ENCODE measurements at places on chromosomes 7 and 10. TPM values are rescaled to one million over a fixed set of nuclear protein-coding genes. Genes with fewer than 3 reads are reported as not detected.

DNA sequence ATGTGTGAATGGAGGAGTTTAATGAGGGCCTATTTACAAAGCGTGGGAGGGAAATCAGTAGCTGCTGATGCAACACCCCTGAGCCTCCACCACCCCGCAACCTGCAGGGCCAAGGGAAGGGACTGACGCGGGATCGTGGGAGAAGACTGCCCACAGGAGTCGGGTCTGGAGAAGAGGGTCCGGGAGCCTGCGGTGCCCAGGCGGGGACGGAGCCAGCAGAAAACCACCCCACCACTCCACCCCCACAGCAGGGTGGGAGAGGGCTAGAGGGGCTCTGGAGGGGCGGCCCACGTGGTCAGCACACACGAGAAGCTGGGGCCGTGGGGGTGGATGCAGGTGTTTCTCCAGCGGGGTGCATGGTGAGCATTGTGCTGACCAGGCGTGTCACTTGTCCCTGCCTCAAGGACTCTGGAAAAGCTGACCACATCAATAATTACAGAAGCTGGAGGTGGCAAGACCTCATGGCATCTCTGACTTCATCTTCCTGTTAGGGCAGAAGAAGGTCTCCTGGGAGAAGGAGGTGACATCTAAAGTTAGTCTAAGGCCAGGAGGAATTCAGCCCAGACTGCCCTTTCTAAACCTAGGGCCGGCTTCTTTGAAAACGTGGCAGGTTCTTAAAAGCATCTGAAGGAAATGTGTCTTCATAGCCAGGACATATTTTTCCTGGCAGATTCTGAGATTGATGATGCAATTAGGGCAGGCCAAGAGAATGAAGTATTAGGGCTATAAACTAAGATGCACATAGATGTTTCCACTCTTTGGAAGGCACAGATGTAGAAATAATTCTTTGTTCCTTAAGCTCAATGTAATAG lies 150.9 kb downstream of the RGS10 start:
- peak; percentile 51 for DNase-seq

DNA sequence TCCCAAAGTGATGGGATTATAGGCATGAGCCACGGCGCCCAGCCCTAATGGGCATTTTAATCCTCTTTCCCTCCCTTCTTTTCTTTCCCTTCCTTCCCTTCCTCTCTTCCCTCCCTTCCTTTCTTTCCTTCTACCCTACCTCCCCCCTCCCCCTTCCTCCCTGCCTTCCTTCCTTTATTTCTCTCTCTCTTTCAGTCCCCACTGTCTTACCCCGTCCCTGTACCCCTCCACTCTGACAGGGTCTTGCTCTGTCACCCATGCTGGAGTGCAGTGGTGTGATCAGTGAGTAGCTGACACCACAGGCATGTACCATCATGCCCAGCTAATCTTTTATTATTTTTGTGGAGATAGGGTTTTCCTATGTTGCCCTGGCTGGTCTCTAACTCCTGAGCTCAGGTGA lies 24.2 kb downstream of the LCOR start:
- no peak for DNase-seq

The BUD23 gene
- polyA plus RNA-seq = 98.5 TPM

GRCh38 chr10:72541337-72541736 lies 84.5 kb downstream of the MICU1 start:
- DNase-seq = no peak

GRCh38 chr7:8305104-8305503 lies 43.1 kb upstream of the ICA1 start:
- DNase-seq = no peak

GRCh38 chr7:66642186-66642585 lies 13.5 kb downstream of the KCTD7 start:
- no peak for DNase-seq

DNA sequence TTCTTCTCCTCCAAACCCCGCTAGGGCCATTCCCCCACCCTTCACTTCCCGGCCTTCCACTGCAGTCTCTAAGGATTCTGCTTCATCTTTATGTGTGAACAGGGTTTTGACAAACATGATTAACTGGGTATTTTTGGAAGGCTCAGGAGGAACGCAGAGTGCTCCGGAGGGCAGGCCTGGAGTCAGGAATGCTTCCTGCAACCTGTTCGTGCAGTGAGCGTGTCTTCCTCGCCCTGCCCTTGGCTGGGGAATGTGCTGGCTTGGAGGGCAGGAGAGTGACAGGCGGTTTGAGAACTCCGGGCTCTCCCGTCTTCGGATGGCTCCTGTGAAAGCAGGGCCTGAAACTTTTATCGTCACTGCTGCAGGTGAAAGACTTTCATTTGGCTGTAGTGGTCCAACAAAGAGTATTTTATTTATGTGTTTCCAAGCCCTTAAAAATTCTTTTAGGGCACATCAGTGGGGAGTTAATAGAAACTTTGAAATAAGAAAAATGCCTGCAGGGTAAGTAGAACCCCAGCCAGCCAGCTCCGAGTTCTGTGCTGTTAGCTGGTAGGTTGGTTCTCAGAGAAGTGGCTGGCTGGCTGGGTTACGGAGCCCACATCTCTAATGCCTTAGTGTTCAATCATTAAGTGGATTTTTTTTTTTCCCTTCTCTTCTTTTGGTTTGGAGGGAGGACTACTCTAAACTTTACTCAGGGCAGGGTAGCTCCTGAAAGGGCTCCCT lies 51.0 kb downstream of the TCF7L2 start:
- peak; percentile 46 for DNase-seq

The SEMA3D gene
- polyA plus RNA-seq = 4.0 TPM

The SAP25 gene
- not detected for polyA plus RNA-seq

GRCh38 chr7:48924433-48924832 lies at the start of gene CDC14C:
CDC14C (plus strand) TSS chr7:48924547; CDS start chr7:48924673, 126 bp downstream.
- DNase-seq = no peak

The TRPV6 gene
- not detected for polyA plus RNA-seq

DNA sequence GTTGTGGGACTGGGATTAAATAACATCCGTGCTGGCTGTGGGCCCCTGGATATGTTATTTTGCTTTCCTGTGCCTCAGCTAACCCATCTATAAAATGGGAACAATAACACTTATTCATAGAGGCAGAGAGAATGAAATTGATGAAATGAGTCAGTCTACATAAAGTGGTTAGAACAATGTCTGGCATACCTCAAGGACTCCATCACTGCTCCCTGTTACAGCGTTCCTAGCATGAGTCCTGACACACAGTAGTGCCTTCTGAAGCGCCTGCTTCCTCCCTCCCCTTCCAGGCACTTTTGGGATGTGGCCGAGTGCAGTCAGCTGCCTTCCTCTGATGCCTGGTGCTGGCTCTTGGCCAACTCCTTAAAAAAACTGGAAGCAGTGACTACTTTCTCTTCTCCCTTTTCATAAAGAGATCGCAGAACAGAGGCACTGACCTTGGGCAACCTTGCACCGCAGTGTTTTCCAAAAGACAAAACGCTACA lies 108.4 kb upstream of the ZMIZ1 start:
- peak; percentile 94 for DNase-seq

- DNase-seq = no peak
Observed at GRCh38 chr7:66502230-66503035, 126.2 kb upstream of the KCTD7 start.

DNA sequence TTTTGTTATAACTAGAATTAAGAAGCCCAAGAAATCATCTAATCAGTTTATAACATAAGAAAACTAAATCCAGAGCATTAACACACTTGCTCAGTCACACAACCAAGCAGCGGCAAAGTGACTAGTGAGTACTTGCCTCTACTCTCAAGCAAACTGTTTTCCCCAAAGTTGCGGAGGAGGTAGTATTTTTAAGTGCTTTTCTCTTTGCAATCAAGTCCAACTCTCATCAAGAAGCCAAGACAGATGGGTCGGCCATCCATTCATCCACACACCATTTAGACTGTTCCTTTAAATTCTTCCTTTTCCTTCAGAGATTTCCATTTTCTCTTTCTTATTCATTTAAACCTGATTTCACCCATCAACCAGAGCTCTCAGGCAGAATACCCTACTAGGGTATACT lies 25.4 kb downstream of the ARHGAP21 start:
- no peak for DNase-seq

- no peak for DNase-seq
Observed at GRCh38 chr10:99999319-100000108, 10.2 kb downstream of the DNMBP start.

The ZWINT gene
- polyA plus RNA-seq = 34.8 TPM

GRCh38 chr10:26809973-26810372 lies 50.8 kb downstream of the ABI1 start:
- DNase-seq = no peak

GRCh38 chr7:92813390-92814024 lies 22.9 kb downstream of the CDK6 start:
- peak; percentile 75 for DNase-seq

- DNase-seq = peak; percentile 52
Observed at GRCh38 chr10:125812128-125812750, 10.8 kb downstream of the UROS start.

The PAPSS2 gene
- 82.3 TPM for polyA plus RNA-seq

DNA sequence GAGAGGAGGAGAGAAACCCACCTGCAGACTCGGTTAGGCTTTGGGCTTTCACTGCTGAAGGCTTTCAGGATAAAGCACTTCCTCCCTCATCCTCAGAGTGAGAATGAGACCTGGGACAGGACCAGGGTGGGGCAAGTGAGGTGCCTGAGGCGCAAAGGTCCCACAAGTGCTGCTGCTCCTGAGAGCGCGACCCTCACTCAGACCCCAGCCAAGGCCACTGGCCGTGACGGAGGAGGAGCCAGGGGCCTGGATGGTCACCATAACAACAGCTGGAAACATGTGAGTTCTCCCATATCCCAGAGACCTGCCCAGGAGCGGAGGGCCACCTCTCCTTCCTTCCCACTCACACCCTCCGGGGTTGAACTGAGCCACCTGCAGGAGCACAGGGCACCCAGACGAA lies 46.9 kb upstream of the MKRN1 start:
- DNase-seq = no peak

GRCh38 chr10:127320176-127320575 lies 123.8 kb upstream of the INSYN2A start:
- peak; percentile 36 for DNase-seq

DNA sequence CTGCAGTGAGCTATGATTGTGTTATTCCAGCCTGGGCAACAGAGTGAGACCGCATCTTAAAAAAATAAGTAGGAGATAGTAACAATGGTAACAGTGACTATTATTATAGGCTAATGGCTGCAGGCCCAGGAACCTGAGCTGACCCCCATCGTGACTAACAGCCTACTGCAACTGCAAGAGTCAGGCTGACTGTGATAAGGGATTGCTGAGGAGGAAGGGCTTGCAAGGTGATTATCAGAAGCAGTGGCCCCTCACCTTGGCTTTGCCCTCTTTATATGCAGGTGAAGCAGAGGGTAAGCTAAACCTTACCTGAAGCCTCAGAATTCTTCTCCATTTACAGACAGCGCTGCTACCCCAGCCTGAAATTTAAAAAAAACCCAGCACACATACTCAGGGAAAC lies 83.9 kb upstream of the SDK1 start:
- DNase-seq = no peak

The RBM28 gene
- 29.1 TPM for polyA plus RNA-seq

DNA sequence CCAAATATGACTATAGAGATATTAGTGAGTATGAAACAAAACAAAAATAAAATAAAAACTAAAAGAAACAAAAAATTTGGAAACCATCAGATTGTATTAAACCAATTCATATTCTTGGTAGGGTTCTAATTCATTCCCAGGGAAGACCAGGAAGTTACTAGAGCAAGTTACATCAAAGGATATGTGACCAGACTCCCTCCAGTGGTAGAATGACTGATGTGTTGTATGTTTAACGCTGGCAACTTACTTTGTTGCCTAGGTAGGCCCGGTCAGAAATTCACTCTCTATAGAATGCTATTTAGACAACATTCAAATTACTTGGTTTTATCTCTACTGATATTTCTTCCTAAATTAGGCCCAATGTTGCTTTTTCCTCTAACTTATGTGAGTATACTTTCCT lies 5.2 kb downstream of the PHYHIPL start:
- peak; percentile 67 for DNase-seq

GRCh38 chr7:49927631-49928030 lies 154.2 kb downstream of the VWC2 start:
- no peak for DNase-seq

DNA sequence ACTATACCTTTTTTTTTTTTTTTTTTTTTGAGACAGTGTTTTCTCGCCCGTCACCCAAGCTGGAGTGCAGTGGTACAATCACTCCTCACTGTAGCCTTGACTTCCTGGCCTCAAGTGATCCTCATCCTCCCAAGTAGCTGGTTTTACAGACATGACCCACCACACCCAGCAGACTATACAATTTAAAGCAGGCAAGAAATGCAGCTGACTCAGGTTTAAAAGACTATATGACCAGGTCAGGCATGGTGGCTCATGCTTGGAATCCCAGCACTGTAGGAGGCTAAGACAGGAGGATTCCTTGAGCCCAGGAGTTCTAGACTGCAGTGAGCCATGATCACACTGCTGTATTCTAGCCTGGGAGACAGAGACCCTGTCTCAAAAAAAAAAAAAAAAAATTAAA lies 89.5 kb upstream of the AUTS2 start:
- no peak for DNase-seq

DNA sequence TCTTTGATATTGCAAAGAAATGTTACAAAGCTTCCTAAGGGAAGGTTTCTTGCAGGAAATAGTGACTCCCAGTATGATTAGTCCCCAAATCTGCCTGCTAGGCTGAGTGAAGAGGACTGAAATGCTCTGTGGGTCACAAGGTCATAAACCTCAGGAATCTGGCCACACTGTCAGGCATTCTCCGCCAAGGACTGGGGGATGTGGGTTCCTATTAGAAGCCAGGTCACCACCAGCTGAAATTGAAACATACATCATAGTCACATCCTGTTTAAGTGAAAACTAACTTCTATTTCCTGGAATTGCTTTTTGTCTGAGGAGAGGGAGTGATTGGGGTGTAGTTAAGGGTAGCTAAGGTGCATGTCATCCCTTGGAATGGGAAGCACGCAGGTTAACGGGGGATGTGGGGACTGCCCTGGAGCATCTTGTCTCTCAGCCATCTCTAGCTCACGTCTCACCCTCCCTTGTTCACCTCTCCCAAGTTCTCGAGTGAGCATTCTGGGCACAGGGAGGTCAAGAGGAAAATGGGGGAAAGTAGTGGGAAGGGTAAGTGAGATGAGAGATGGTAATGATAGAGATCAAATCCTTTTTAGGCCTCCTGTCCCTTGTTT lies 12.0 kb upstream of the GSAP start:
- peak; percentile 62 for DNase-seq

DNA sequence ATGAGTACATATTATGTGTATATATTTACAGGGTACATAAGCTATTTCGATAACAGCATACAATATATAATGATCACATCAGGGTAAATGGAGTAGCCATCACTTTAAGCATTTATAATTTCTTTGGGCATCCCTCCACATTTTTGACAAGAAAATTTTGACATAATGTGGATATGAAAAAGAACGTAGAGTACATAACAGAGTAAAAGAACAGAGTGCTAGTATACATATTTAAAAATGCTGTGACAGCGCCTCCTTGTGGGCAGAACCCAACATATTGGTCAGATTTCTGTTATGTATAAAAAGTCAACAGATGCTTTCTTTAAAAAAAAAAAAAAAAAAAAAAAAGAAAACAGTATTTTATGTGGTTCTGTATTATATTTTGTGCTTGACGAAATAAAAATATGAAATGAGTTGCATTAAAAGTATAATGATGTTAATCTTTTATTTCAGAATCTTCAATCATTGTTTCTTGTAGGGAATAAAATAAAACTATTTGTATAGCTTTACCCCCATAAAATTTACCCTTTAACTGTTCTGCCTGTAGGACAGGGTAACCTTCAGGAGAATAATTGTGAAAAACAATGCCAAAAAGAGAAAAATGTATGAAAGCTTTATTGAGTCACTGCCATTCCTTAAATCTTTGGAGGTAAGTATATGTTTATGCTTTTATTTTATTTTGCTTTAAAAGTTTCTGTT lies 18.3 kb upstream of the HBP1 start:
- peak; percentile 69 for DNase-seq

GRCh38 chr7:16647435-16647960 lies 1.5 kb downstream of the BZW2 start:
- DNase-seq = peak; percentile 42

Measured in GM23248 (cell line).